KG1 (cell line): ENCODE measurements at places on chromosomes 3 and 15.

GRCh38 chr15:90222547-90222946 lies 11.2 kb downstream of the CIB1 start:
- no peak for DNase-seq

- DNase-seq: no peak
Measured at GRCh38 chr3:106130384-106131198, 261.8 kb upstream of the CBLB start.

GRCh38 chr3:153003441-153003840 lies 158.6 kb upstream of the RAP2B start:
- no peak for DNase-seq

DNA sequence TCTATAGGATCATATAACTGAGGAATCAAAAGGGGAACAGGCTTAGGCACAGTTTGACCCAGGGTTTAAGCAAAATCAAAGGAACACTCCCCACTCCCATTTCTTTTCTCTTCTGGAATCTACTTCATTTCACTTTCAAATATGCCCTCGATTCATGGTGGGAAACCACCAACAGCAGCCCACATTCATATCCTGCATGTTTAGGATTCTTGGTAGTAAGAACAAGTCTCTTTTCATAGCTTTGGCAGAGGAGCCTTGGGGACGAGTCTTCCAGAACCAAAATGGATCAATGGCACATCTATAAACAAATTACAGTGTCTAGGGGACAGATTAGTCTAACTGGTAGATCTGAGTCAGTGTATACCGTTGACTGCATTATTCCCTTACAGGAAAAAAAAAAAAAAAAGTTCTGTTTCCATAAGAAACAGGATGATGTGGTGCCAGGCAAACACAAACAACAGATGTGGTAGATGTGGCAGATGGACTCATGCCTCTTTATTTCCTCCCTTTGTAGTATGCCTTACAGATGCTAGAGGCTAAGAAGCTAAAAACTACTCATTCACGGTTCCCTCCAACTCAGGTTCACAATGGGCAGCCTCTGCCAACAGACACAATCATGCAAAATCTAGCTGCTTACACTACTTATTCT lies 578.3 kb upstream of the ADAMTS9 start:
- DNase-seq: no peak

DNA sequence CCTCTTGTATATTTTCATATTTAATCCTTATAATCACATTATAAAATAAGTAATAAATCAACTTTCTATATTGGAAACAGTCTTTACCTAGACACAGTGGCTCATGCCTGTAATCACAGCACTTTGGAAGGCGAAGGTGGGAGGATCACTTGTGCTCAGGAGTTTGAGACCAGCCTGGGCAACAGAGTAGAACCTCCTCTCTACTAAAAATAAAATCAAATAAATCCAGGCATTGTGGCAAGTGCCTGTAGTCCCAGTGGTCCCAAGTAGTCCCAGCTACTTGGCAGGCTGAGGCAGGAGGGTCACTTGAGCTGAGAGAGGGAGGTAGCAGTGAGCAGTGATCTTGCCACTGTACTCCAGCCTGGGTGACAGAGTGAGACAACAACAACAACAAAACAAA lies 975.1 kb downstream of the ROBO1 start:
- DNase-seq: no peak

DNA sequence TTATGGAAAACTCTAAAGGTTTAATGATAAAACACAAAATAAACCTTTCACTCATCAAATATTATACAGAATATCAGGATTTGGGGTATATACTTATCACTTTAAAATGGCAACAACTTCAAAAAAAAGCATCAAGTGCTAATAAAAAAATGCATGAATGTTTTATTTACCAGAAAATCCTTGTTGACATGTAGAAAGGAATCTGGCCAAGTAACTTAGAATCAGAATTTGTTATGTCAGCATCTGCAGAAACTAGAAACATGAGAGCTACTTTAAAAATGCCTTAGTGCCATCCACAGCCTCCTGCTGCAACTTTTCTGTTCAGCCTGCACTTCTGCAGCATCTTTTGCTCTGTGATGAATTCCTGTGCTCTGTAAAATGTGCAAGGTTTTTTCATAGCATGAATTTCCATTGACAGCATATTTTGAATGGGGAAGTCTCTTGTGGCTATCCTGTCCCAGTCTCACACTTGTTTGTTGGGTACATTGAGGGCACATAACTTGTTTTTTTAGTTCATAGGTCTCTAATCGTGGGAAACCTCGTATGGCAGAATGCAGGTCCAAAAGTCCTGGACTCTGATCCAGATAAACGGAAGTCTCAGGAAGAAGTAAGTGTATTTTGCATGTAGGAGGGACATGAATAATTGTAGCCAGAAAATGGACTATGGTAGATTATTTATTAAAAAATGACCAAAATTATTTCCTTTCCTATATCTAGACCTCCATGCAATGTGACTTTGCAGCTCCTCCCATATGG lies 21.1 kb upstream of the MYRIP start:
- no peak for DNase-seq
